Sigmoid colon (tissue), 7 donors: ENCODE measurements at places on chromosomes 16 and 17. TPM values are rescaled to one million over a fixed set of nuclear protein-coding genes. Genes with fewer than 3 reads are reported as not detected.

DNA sequence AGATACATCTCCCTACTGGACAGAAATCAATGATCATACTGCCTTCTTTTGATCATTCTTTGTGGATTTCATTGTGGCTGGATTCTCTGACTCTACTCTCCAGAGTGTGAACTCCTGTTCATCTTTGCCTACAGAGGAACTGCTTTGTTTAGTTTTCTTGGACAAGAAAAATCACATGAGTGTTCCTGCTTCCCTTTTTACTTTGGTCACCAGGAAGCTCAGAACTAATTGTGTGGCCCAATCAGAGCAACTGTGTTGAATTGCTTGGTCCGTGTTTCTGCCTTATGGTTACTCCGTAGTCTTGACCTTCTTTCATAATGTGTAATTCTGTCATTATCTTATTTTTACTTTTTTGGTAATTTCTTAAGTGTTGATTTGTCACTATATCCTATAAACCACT lies 97.0 kb downstream of the MAF start:
- no peak for DNase-seq

GRCh38 chr17:48545022-48545375 lies at the start of gene HOXB2:
Gene HOXB2 (minus strand): TSS chr17:48545109. CDS start chr17:48544911, 198 bp downstream.
- DNase-seq: no peak

- DNase-seq: no peak
These were observed 116.6 kb downstream of the ZNF18 start for GRCh38 chr17:11880714-11881113.

DNA sequence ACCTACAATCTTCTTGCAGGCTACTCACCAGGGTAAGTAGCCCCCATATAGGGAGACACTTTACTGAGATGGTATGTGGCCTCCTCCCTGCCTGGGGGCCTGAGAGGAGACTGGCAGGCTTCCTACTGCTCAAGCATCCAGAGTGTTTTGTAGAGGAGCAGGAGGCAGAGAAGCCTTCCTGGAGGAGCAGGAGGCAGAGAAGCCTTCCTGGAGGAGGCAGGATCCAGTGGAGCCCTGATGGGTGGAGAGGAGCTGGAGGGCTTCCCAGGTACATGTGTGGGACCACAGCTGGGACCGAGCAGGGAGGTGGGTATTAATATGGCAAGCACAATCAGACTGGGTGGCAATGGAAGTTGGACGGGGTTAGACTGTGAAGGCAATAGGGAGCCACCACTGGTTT lies 2.1 kb upstream of the ADGRG5 start:
- DNase-seq: no peak

PTX4 gene
- not detected for total RNA-seq

- DNase-seq: peak; percentile 22
These were observed 54.6 kb downstream of the RBFOX3 start for GRCh38 chr17:79556271-79556670.

DNA sequence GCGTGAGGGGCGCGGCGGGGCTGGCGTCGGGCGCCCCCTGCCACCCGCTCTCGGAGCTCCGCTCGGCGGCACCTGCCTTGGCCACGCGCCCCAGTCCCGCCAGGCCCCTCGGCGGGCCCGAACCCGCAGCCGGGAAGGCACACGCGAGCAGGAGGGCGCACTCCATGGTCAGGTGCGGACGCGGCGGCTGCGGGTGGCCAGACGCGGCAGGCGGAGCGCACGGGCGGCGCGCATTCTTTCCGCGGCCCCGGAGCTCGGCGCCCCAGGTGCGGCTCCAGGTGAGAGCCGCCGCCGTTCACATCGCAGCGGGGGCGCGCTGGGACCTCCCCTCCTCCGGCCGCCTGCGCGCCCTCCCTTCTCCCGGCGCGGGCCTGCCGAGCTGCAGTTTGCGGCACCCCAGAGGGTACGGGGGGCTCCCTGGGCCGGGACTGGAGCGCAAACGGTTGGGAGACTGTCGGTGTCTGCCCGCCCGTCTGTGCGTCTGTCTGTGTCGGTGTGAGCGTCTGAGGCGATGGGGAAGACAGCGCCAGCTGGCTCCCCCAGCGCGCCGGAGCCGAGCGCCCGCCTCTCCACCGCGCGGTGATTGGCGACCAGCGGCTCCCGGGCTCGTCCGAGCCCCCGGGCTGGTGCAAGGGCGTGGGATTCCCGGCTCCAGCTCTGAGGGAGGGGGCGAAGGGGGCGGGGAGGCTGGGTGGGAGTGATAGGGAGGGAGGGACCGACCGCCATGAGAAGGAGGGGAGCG lies at the start of gene ADAMTS18:
Gene ADAMTS18 (minus strand): TSS at position 505 of the 742 bp plus-strand sequence. CDS start 339 bp downstream, at position 166.
- no peak for DNase-seq

SPIRE2 gene
- total RNA-seq: 0.82 TPM
